ENCODE measurements at places on chromosomes 11 and 22. TPM values are rescaled to one million over a fixed set of nuclear protein-coding genes. Genes with fewer than 3 reads are reported as not detected.

DSCAML1 gene
- total RNA-seq = not detected

FZD4 gene
- 147 TPM for total RNA-seq

SEC14L6 gene
- total RNA-seq = under 0.01 TPM

GAL3ST1 gene
- total RNA-seq = 0.13 TPM

WDR74 gene
- 40.7 TPM for total RNA-seq

OR4D5 gene
- total RNA-seq = not detected

SHISA8 gene
- not detected for total RNA-seq

TEX12 gene
- not detected for total RNA-seq

ZNF215 gene
- total RNA-seq = 1.3 TPM

GUCD1 gene
- total RNA-seq = 221 TPM

ARHGAP20 gene
- total RNA-seq = 0.13 TPM

SLC2A11 gene
- total RNA-seq = 5.3 TPM

PHF21A gene
- 6.7 TPM for total RNA-seq

OR5D18 gene
- total RNA-seq = not detected

CATSPERZ gene
- 0.25 TPM for total RNA-seq

SEPTIN5 gene
- total RNA-seq = 42.1 TPM

TCP11L1 gene
- total RNA-seq = 9.0 TPM
